ENCODE measurements at places on chromosomes 2 and 18. TPM values are rescaled to one million over a fixed set of nuclear protein-coding genes. Genes with fewer than 3 reads are reported as not detected.

GRCh38 chr2:174180726-174181236 is 67.6 kb downstream of the OLA1 start:
- no peaks in the 10 kb centered on the region for H3K4me1 ChIP-seq
- no peaks in the 10 kb centered on the region for H3K27me3 ChIP-seq
- no peak for DNase-seq
- no peak overlapping the region for H3K27ac ChIP-seq

The AP1S3 gene
- 0.37 TPM for total RNA-seq

DNA sequence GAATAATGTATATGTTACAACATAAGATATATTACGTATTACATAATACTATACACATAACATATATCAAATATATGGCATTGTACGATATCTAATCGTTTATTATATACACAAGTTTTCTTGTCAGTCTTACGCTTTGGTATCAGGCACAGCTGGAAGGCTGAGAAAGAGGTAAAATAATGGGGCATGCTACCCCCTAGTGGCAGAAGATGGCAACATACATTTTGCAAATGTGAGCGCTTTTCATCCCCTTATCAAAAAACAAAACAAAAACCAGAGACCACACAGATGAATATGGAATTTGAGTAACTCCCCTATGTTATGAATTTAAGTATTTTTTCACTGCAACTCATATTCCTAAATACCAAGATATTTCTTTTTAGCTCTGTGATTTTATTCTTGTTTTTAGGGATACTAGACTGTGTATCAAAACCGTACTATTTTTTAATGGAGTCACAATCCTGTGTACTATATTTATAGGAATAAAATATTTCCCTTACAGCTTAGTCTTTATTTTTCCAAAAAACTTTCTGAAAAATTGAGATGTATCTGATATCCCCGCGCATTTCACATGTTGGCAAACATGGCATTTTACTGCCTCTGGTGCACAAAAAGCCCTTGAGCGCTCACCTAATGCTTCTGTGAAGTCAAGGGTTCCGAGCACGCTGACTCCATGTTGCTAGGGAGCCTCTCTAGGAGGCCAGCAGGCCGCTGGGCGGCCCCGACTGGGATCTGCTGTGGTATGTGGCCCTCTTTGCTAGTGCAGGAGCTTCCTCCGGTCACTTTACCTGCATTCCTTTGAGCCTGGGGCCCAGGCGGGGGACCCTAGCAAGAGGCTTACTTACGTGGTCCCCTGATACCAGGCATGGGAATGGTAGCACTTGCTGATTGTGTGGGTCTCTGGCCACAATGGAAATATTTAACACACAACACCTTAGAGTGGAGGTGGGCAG is 62.5 kb downstream of the SLC4A3 start:
- peaks cover 17% of the 10 kb centered on the region for H3K4me1 ChIP-seq
- H3K4me3 ChIP-seq: no peak overlapping the region
- H3K36me3 ChIP-seq: no peaks in the 10 kb centered on the region
- peaks cover 11% of the 10 kb centered on the region for H3K27me3 ChIP-seq
- peak overlapping the region; percentile 71 for H3K27ac ChIP-seq
- DNase-seq: peak; percentile 44

- H3K36me3 ChIP-seq: no peaks in the 10 kb centered on the region
- H3K4me3 ChIP-seq: no peak overlapping the region
- peak overlapping the region; percentile 8 for H3K27ac ChIP-seq
- peaks cover 14% of the 10 kb centered on the region for H3K4me1 ChIP-seq
Measured at GRCh38 chr2:72263043-72263775, 115.5 kb upstream of the CYP26B1 start.

DNA sequence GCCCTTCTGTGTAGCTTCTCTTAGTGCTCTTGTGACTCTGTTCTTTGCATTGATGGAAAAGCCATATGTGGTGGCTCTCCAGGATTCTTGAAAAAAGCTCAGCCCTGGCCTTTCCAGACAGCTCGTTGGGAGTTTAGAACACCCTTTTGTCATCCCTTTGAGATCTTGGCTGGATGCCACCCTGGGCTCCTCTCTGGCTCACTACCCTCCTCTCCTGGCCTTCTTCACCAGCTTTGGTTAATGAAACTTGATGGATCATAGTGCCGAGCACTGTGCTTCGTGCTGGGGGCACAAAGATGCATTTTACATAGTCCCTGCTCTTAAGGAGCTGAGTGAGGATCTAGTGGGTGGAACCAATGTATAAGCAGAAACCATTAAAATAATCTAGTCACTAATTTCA is 15.6 kb upstream of the FHOD3 start:
- no peak overlapping the region for H3K4me3 ChIP-seq
- H3K27ac ChIP-seq: no peak overlapping the region
- no peaks in the 10 kb centered on the region for H3K27me3 ChIP-seq
- H3K36me3 ChIP-seq: no peaks in the 10 kb centered on the region
- no peak for DNase-seq

- H3K4me1 ChIP-seq: no peaks in the 10 kb centered on the region
- DNase-seq: no peak
- H3K36me3 ChIP-seq: peaks cover 57% of the 10 kb centered on the region
- no peak overlapping the region for H3K4me3 ChIP-seq
- no peak overlapping the region for H3K27ac ChIP-seq
Measured at GRCh38 chr2:232299927-232300674, 78.5 kb upstream of the ALPP start.

The GALNT3 gene
- total RNA-seq: 0.24 TPM

GRCh38 chr2:120452945-120453634 is 107.2 kb downstream of the INHBB start:
- no peak overlapping the region for H3K4me3 ChIP-seq
- H3K36me3 ChIP-seq: no peaks in the 10 kb centered on the region
- no peaks in the 10 kb centered on the region for H3K4me1 ChIP-seq
- no peak overlapping the region for H3K27ac ChIP-seq
- no peak for DNase-seq

GRCh38 chr2:106193690-106193976 is 468 bp downstream of the UXS1 start:
- DNase-seq: peak; percentile 24
- peaks cover 21% of the 10 kb centered on the region for H3K4me1 ChIP-seq
- H3K27ac ChIP-seq: peak overlapping the region; percentile 85
- H3K4me3 ChIP-seq: peak overlapping the region; percentile 96
- no peaks in the 10 kb centered on the region for H3K27me3 ChIP-seq

- peaks cover 38% of the 10 kb centered on the region for H3K4me1 ChIP-seq
- no peaks in the 10 kb centered on the region for H3K27me3 ChIP-seq
- no peak for DNase-seq
- H3K4me3 ChIP-seq: no peak overlapping the region
- no peaks in the 10 kb centered on the region for H3K36me3 ChIP-seq
Measured at GRCh38 chr2:177625744-177626650, 233.4 kb downstream of the AGPS start.

The TACR1 gene
- 0.30 TPM for total RNA-seq

The SH3BP4 gene
- total RNA-seq: 7.0 TPM

- H3K36me3 ChIP-seq: no peaks in the 10 kb centered on the region
- peaks cover 30% of the 10 kb centered on the region for H3K4me1 ChIP-seq
- no peak overlapping the region for H3K4me3 ChIP-seq
- no peaks in the 10 kb centered on the region for H3K27me3 ChIP-seq
- no peak for DNase-seq
- peak overlapping the region; percentile 40 for H3K27ac ChIP-seq
Measured at GRCh38 chr18:22253676-22254075, 84.3 kb downstream of the GATA6 start.

The IL36G gene
- not detected for total RNA-seq

DNA sequence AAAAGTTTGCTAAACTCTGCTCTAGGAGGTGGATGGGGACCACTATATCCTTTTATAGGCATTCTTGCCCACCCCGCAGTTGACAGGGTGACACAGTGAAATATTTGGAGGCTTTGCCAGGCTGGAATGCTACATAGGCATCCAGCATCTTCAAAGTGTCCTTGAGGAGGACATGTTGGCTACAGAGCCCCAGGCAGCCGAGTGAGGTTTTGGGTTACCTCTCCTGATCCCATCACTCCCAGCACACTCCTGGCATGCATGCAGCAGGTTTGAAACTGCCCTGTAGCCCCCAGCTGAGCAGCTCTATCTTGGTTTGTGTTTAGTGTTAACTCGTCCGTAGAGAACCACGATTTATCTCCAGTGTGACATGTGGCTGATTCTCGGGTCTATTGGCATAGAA is 7.3 kb downstream of the FOSL2 start:
- no peak overlapping the region for H3K4me3 ChIP-seq
- peaks cover 69% of the 10 kb centered on the region for H3K4me1 ChIP-seq
- no peak for DNase-seq

The C1QL2 gene
- total RNA-seq: not detected

The BOLL gene
- 0.18 TPM for total RNA-seq
